Progenitor cell of endocrine pancreas (in vitro differentiated cells): ENCODE measurements at places on chromosomes 13 and 19. TPM values are rescaled to one million over a fixed set of nuclear protein-coding genes. Genes with fewer than 3 reads are reported as not detected.

DNA sequence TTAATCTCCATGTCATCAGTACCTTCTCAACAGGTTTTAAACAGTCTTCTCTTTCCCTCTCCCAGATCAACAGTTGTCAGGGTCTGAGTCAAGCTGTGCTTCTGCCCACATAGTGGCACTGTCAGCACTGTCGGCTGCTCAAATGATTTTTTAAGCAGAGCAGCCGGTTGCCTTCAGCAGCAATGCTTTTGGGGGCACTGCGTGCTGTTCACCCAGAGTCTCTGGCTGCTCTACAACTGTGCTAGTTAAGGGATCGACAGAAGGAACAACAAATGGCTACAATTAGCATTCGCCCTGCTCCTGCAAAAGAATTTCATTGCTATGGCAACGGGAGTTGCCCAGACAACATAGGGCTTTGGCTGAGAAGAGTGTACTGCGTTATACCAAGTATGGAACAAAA, 412.9 kb downstream of the DIAPH3 start:
- H3K4me1 ChIP-seq: peaks cover 32% of the 10 kb centered on the region
- H3K36me3 ChIP-seq: no peaks in the 10 kb centered on the region
- H3K4me3 ChIP-seq: peak overlapping the region; percentile 56
- H3K27ac ChIP-seq: peak overlapping the region; percentile 93
- H3K27me3 ChIP-seq: no peaks in the 10 kb centered on the region
- peak; percentile 27 for DNase-seq

DNA sequence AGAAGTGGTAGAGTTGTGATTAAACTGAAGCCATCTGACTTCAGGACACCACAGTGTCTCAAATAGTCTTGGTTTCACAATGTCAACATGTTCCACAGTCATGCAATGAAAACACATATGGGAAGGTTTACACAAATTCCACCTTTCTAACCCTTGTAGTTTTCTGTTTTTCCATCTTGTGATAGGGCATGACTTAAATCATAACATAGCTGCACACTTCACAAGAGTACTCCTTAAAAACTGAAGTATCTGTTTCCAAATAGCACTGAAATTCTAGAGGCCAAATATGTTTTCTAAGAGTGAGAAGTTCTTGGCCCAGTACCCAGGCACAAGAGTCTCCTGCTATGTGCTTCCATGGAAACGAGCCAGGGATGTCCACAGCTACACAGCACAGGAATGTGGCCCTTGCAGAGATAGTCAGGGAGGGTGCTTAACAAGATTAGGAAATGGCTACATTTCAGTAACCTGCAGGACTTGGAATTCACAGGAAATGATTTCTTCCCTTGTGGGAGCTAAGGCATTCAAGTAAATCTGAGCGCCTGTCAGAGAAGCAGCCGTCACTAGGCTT, 269.1 kb downstream of the NDFIP2 start:
- H3K4me3 ChIP-seq: no peak overlapping the region
- peaks cover 5% of the 10 kb centered on the region for H3K27me3 ChIP-seq
- peaks cover 19% of the 10 kb centered on the region for H3K4me1 ChIP-seq
- no peak for DNase-seq
- H3K36me3 ChIP-seq: no peaks in the 10 kb centered on the region
- H3K27ac ChIP-seq: peak overlapping the region; percentile 72

- no peaks in the 10 kb centered on the region for H3K27me3 ChIP-seq
- no peak overlapping the region for H3K4me3 ChIP-seq
Observed at GRCh38 chr13:34361560-34361959, 543.6 kb downstream of the RFC3 start.

DNA sequence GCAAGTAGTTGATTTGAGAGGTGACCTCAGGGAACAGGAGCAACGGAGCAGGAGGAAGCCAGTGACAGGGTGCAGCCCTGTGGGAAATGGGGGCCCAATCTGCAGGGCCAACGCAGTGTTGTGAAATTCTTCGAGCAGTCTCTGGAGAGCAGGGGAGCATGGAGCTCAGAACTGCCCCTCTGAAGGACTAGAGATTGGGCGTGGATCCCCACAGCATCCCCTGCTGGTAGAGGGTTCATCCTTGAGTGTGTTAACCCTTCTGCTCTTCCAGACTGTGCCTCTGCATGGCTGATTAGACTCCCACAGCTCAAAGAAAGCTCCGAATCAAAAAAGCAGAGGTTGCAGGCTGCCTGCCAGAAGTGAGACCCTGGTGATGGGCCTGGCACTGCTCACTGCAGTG, 77.9 kb upstream of the UQCRFS1 start:
- H3K4me3 ChIP-seq: no peak overlapping the region
- no peak for DNase-seq

DNA sequence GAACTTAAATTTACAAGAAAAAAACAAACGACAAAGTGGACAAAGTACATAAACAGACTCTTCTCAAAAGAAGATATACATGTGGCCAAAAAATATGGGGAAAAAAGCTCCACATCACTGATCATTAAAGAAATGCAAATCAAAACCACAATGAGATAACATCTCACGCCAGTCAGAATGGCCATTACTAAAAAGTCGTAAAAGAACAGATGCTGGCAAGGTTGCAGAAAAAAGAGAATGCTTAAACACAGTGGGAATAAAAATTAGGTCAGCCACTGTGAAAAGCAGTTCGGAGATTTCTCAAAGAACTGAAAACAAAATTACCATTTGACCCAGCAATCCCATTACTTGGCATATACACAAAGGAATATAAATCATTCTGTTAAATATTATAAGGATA, 132.7 kb downstream of the UGGT2 start:
- H3K36me3 ChIP-seq: peaks cover 35% of the 10 kb centered on the region
- peaks cover 8% of the 10 kb centered on the region for H3K4me1 ChIP-seq
- no peak for DNase-seq
- H3K27ac ChIP-seq: no peak overlapping the region
- no peaks in the 10 kb centered on the region for H3K27me3 ChIP-seq

DNA sequence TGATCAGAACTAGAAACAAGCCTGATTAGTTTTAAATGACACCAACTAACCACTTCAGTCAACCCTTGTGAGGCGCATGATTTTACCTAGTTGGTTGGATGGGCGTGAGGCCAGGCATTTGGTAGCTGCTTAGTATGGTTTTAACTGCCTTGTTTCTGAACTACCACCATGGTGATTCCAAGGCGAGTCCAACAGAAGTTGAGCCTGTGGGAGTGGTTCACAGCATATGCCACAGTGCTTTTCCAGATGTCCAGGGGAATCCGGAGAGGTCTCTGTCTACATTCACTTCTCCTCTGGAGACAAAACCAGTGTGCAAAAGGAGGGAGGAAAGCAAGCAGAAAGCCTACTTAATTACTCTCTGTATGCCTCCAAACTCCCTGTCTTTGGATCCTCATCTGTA, 524.1 kb downstream of the GPC6 start:
- DNase-seq: no peak
- no peak overlapping the region for H3K27ac ChIP-seq
- no peak overlapping the region for H3K4me3 ChIP-seq
- peaks cover 6% of the 10 kb centered on the region for H3K4me1 ChIP-seq

DNA sequence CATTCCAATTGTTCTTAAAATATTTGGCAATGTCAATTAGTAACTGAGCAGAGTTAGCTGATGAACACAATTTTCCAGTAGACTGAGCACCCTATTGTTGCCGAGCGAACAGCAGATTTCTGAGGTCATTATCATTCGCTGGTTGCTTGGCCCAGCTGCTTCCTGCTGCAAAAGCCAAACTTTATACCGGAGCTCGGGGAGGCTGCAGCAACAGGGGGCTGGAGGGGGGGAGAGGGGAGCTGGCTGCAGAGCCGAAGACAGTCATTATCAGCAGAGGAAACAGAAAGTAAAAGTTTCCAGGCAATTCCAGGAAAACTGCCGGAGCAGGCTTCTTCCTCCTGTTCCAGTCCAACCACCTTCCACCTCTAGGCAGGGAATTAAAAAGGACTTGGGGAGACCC, 77.9 kb downstream of the ZNF536 start:
- peaks cover 29% of the 10 kb centered on the region for H3K4me1 ChIP-seq
- H3K36me3 ChIP-seq: no peaks in the 10 kb centered on the region
- H3K4me3 ChIP-seq: peak overlapping the region; percentile 42
- no peak for DNase-seq
- no peak overlapping the region for H3K27ac ChIP-seq
- peaks cover 24% of the 10 kb centered on the region for H3K27me3 ChIP-seq

DNA sequence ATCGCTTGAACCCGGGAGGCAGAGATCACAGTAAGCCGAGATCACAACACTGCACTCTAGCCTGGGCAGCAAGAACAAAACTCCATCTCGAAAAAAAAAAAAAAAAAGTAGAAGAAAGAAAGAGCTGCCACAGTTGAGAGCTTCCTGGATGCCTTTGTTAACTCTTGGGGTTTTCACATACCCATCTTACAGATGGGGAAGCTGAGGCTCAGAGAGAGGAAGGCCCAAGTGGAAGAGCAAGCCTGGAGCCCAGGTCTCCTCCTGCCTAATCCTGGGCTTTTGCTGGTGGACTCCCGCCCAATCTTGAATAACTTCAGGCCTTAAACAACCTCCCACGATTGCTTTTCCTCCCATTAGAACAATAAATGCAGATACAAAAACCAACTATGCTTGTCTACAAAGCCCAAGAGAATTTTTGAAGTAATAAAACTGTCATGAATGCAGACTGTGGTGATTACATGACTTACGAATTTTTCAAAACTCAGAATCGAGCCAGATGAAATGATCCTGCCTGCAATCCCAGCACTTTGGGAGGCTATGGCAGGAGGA, 41.7 kb downstream of the LTBP4 start:
- H3K4me1 ChIP-seq: peaks cover 7% of the 10 kb centered on the region
- H3K27ac ChIP-seq: no peak overlapping the region
- H3K4me3 ChIP-seq: no peak overlapping the region
- H3K27me3 ChIP-seq: no peaks in the 10 kb centered on the region
- H3K36me3 ChIP-seq: no peaks in the 10 kb centered on the region

DNA sequence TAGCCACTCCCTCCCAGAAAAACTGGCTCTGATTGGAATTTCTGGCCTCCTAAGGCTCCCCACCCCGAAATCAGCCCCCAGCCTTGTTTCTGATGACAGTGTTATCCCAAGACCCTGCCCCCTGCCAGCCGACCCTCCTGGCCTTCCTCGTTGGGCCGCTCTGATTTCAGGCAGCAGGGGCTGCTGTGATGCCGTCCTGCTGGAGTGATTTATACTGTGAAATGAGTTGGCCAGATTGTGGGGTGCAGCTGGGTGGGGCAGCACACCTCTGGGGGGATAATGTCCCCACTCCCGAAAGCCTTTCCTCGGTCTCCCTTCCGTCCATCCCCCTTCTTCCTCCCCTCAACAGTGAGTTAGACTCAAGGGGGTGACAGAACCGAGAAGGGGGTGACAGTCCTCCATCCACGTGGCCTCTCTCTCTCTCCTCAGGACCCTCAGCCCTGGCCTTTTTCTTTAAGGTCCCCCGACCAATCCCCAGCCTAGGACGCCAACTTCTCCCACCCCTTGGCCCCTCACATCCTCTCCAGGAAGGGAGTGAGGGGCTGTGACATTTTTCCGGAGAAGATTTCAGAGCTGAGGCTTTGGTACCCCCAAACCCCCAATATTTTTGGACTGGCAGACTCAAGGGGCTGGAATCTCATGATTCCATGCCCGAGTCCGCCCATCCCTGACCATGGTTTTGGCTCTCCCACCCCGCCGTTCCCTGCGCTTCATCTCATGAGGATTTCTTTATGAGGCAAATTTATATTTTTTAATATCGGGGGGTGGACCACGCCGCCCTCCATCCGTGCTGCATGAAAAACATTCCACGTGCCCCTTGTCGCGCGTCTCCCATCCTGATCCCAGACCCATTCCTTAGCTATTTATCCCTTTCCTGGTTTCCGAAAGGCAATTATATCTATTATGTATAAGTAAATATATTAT, 6.1 kb downstream of the FOSB start:
- H3K27me3 ChIP-seq: peaks cover 31% of the 10 kb centered on the region
- H3K4me3 ChIP-seq: peak overlapping the region; percentile 22

The FOXO1 gene
- total RNA-seq: 15.7 TPM in 2 replicates

The NRTN gene
- total RNA-seq: 1.9 and 2.1 TPM in 2 replicates

The HAUS5 gene
- total RNA-seq: 32.9 and 34.1 TPM in 2 replicates

The KCNC3 gene
- 19.8 and 23.6 TPM in 2 replicates for total RNA-seq

The CYP2A6 gene
- total RNA-seq: not detected in 2 replicates

The LILRB2 gene
- not detected in 2 replicates for total RNA-seq
